ENCODE measurements at places on chromosomes 11 and 22.
A peak's percentile ranks its signal among the peaks of the same experiment; 100 is the strongest.

- DNase-seq: no peak
These were observed 13.2 kb downstream of the MS4A1 start for GRCh38 chr11:60468829-60469228.

DNA sequence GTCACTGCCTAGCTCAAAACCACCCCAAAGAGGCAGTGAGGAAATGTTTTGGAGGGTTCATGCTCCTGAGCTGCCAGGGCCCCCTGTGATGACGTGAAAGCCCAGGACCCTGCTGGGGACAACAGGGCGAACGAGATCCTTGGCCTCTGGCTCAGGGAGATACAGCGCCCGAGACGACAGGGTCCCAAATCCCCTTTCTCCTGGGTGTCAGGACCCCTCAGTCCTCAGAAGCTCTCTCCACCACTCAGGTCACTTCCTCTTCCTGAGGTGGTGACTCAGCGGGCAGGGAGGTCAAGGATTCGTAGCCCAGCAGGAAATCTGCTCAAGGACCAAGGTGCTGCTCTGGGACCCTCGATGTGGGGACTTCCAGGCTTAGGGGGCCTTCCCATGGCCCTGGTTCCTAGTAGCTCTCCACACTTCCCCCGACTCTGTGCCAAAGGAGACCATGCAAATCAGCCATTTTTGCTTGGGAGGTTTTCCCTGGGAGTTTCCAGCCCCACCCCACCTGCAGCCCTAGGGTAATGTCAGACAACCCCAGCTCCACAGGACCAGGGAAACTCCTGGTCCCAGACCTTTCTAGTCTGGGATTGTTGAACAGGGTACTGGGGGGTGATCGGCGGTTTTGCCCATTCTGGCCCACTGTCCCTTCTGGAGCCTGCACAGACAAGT is 12.8 kb downstream of the BCL9L start:
- DNase-seq: peak; percentile 65

- DNase-seq: no peak
These were observed 64.8 kb downstream of the MIAT start for GRCh38 chr22:26722159-26722558.

- no peak for DNase-seq
These were observed 19.3 kb upstream of the ARAP1 start for GRCh38 chr11:72771507-72771906.

DNA sequence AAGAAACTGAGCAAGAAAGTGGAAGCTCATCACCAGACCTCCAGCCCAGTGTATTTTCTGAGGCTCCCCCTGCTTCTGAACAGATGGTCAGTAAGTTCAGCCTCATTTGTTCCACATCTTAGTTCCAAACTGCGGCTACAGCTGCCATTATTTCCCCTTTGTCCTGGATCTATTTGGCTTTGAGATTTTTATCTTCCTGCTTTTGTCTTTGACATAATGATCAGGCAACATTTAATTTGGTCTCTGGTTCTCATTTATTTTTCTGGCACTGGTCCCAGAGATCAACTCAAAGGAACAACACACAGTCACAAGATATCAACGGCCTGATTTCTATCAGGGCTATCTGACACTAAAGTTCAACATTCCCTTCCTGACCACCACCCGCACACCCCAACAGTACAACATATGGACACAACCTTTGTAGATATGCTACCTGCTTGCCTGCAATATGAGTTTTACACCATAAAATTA is 137.5 kb downstream of the FAM76B start:
- DNase-seq: peak; percentile 9

GRCh38 chr22:17492247-17492646 is 71.1 kb upstream of the SLC25A18 start:
- no peak for DNase-seq

GRCh38 chr11:3170756-3171650 is 5.9 kb upstream of the OSBPL5 start:
- no peak for DNase-seq

- DNase-seq: no peak
These were observed 426.4 kb downstream of the INSC start for GRCh38 chr11:15541079-15541478.

GRCh38 chr11:38305682-38306081 is 1707.6 kb upstream of the RAG2 start:
- DNase-seq: no peak

DNA sequence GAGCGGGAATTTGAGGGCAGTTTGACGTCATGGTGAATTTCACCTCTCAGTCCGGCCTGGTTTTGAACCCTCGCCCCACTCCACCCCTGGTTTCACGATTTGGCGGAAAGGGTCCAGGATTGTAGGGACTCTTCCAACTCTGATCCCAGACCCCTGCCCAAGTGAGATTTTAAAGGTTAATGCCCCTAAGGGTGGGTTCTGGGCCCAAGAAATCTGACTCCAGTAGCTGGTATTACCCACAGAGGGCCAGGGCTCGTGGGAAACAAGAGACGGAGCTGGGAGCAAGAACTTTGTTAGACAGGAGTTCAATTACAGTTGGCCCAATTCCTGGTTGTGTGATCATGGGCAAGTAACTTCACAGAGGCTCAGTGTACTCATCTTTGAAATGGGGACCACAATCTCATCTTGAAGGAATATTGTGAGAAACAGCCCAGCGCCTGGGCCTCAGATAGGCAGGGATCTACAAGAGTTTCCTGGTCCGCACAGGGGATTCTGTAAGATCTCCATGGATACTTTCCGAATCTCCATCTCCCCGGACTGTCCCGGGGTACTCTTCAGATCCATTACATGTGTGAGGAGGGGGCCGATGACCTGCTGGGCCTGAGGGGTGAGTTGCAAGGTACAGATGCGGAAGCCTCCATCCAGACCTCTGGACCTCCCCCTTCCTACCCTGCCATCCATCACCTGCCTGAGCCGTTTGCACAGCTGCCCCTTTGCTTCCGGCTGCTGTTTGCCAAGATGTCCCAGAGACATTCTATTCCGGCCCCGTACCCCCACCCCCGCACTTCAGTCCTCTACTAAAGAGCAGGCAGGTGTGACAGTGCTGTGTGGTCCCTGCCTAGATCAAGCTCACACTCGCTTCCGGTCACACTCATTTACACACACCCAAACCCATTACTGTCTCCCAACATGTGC is 687 bp upstream of the CALCA start:
- no peak for DNase-seq

DNA sequence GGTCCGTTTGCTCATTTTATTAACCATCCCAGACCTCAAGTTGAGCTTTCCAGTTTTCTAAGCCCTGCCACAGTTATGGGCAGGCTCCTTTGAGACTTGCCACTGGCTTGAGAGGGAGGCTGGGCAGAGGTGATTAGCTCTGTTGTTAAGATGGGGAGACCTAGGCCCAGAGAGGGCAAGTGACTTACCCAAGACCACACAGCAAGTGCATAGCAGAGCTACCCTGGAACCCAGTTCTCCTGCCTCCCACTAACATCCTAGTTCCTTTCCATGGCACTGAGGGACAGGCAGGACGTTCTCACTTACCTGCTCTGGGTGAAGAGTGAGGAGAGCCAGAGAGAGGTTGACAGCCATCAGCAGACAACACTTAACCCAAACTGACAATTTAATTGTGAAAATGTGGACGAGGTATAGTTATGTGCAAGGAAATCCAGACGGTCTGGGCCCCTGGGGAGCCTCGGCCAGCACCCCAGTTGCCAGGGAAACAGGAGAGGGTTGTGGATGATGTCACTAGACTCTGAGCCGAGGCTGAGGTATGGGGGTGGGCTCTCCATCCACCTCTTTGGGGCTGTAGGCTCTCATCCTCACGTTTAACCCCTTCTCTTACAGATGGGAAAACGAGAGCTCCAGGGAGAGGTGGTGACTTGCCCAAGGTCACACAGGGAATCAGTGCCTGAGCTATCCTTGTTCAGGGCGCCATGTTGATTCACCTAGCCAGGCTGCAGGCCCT is 12.3 kb upstream of the WNT11 start:
- no peak for DNase-seq

DNA sequence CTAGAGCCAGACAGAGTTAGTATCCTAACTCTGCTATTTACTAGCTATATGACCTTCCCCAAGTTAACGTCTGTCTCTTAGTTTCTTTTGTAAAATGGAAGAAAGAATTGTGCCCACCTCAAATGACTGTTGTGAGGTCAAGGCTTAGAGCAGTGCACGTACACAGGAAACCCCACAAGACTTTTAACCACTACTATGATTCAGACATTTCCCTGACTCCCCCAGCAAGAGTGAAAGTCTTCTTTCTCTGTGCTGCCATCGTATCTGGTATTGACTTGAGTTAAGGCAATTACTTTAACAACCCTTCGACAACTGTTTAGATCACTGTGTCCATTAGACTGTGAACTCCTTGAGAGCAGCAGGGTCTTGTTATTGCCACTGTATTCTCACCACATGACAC is 2.6 kb upstream of the OR52W1 start:
- peak; percentile 9 for DNase-seq

- no peak for DNase-seq
These were observed 457 bp downstream of the RNF141 start for GRCh38 chr11:10540546-10540914.

- DNase-seq: peak; percentile 55
These were observed 5.4 kb downstream of the RNF121 start for GRCh38 chr11:71934213-71934612.

DNA sequence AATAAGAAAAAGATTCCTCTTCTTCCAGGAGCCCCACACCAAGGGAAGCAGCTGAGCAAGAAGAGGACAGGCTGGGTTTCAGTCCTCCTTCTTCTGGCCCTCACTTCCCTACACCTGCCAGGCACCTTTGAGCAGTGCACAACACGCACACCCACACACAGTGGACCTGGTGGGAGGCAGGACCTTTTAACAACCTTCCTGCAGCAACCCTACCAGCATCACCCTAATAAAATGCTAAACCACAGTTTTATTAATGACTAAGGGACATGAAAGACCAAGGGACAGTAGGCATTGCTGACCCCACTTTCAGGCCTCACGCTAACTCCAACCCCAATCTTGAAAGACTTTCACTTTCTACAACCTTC is 12.2 kb downstream of the ARAP1 start:
- DNase-seq: no peak

DNA sequence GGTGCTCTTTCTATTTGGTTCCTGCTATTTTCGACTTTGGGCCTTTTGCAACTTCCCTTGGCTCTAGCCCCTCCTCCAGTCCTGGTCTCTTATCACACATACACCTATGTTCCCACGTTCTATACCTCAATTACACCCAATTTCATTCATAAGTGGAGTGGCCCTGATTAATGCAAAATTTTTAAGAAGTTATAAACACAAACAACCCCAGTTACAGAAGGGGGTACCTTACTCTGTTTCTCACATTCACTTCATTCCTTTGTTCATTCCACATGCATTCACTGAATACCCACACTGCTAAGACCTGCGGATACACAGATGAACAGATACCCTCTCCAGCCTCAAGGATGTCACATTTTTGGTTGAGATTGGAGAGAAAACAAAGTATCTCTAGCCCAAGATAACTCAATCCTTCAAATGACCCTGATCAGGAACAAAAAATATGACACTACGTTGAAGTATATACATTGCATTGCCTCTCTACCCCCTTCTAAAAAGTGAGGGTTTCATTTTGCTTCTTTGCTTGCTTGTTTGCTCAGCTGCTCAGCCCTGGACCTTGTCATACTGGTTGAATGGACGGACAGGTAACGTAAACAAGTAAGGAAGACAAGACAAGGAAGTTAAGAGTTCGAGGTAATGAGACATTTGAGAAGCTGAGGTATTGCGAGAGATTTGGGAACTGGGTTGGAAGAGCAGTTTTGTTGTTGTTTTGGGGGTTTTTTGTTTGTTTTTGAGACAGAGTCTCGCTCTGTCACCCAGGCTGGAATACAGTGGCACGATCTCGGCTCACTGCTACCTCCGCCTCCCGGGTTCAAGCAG is 3.6 kb upstream of the VPS37C start:
- DNase-seq: no peak

Measured in inflammatory macrophage treated with lipopolysaccharide for 1 hour (primary cell).